ENCODE measurements at places on chromosomes 6 and 20.

- no peak for DNase-seq
Observed at GRCh38 chr20:54026295-54027064, 43.9 kb downstream of the BCAS1 start.

GRCh38 chr6:44133003-44133931 is 5.9 kb downstream of the TMEM63B start:
- DNase-seq, result peak; percentile 67

GRCh38 chr6:41352907-41353306 is 17.5 kb downstream of the NCR2 start:
- no peak for DNase-seq

- no peak for DNase-seq
Observed at GRCh38 chr20:51831866-51832265, 29.5 kb upstream of the SALL4 start.

DNA sequence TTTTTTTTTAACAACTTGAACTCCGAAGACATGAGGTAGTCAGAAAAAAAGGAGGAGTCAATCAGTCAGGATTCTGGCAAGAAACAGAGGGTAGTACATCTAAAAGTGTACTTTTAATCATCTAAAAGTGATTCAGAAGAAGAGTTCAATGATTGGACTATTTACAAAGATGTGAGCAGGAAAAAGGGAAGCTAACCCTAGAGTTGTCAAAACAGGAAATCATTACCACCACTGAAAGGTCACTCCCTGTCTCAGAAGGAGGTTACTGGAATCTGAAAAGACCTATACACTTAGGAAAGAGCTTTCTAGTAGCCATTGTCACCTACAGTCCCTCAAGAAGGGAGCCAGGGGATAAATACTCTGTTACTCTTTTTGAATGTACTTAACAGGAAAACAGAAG is 16.7 kb upstream of the LMBRD1 start:
- DNase-seq, result no peak

DNA sequence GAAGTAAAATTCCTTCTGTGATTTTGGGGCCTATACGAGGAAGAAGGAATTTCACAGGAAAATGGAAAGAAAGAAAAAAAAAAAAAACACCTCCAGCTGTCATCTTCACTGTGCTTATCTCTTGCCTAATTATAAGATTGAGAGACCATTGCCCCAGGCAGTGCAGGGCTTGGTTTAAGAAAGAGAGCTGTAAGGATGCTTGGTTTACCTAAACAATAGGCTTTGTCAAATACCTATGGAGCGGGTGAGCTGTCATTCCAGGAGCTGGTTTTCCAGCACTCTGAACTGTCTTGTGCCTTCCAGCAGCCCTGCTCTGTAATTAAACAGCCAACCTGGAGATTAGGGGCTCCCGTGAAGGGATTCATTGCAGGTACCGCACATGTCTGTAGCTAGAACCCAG is 137.8 kb downstream of the EDN3 start:
- peak; percentile 41 for DNase-seq

GRCh38 chr20:10863337-10864060 is 189.7 kb upstream of the JAG1 start:
- no peak for DNase-seq

- peak; percentile 43 for DNase-seq
Observed at GRCh38 chr20:58515233-58516212, at the start of gene APCDD1L. Gene APCDD1L (minus strand): TSS chr20:58515399. CDS start chr20:58514707, 692 bp downstream.

DNA sequence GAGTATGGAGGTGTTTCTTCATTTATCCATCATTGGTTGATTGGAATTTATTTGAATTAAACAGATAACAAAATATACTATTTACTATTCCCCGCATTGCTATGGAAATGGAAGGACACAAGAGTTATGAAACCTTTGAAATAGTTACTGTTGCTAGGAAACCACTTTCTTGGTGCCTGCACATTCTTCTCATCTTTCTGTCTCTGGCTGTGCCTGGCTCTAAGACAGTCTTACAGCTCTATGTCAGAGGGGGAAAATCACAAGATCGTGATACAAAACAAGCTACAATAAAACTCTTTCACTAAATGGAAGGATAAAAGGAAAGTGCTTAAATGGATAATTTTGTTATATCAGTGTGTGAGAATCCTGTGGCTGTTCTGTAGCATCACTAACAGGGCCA is 453.0 kb downstream of the LMBRD1 start:
- DNase-seq, result no peak

GRCh38 chr6:161268531-161269210 is 5.2 kb downstream of the AGPAT4 start:
- no peak for DNase-seq

DNA sequence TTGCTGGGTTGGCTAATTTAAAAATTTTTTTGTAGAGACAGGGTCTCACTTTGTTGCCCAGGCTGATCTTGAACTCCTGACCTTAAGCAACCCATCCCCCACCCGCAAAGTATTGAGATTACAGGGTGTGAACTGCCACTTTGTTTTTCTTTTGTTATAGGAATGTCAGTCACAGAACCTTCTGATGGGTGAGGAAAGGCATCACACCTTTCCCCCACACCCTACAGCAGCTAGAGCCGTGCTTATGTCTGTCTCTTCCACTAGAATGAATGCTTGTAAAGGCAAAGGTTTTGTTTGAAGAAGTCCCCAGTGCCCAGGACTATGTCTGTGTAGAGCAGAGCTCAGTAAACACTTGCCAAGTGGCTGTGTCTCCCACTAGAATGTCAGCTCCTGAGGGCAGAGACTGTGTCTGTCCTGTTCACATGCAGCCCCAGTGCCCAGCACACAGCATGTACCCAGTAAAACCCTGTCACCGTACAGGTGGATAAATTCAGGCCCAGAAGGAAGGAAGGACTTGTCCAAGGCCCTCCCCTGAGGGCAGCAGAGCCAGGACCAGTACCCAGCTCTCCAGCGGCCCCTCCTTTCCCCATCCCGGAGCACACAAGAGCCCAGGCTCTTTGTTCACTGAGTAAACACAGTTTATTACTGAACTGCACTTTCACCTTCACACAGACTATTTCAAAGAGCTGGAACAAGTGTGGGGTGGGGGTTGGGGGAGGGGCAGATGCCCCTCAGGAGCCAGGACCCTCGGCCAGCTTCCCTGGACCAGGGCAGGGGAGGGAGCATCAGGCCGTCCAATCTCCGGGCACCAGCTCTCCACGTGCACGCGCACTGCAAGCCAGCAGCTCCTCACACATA is 26.4 kb downstream of the COX4I2 start:
- no peak for DNase-seq

- DNase-seq, result no peak
Observed at GRCh38 chr6:168920289-168920688, 333.4 kb downstream of the THBS2 start.

DNA sequence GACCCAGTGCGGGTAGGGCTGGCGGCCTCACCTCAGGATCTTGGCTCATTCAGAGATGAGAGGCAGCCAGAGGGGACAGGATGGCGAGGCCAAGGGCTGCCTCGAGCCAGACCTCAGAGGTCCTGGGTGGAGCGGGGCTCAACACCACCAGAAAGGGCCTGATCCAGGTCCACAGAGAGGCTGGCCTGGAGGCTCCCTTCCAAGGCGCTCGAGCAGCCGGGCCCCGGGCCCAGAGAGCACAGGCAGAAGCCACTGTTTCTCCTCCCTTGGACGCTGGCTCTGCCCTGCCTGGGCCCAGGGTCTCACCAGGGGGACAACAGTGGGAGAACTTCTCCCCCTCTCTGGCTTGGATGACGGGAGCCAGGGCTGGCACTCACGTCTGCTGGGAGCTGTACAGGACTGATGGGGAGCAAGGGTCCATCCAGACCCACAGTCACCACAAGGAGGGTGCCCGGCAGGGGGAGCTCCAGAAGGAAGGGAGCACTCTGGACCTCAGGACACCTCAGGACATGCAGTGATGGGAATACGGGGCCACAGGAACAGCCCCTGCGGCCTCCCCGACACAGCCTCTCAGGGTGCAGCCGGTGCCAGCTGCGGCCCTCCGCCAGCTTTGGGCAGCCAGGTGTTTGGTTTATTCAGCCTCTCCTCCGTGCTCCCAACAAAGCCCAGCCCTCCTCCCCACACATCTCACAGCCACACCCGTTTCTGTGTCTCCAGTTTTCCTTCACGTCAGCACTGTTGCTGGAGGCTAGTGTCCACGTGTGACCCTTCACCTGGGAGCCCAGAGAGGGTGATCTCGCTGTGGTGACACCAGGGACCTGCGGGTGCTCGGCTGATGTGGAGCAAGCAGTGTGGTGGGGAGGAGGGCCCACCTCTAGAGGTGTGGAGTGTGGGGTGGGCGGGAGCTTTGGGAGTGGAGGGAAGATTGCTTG is 8.7 kb downstream of the RPS21 start:
- no peak for DNase-seq

DNA sequence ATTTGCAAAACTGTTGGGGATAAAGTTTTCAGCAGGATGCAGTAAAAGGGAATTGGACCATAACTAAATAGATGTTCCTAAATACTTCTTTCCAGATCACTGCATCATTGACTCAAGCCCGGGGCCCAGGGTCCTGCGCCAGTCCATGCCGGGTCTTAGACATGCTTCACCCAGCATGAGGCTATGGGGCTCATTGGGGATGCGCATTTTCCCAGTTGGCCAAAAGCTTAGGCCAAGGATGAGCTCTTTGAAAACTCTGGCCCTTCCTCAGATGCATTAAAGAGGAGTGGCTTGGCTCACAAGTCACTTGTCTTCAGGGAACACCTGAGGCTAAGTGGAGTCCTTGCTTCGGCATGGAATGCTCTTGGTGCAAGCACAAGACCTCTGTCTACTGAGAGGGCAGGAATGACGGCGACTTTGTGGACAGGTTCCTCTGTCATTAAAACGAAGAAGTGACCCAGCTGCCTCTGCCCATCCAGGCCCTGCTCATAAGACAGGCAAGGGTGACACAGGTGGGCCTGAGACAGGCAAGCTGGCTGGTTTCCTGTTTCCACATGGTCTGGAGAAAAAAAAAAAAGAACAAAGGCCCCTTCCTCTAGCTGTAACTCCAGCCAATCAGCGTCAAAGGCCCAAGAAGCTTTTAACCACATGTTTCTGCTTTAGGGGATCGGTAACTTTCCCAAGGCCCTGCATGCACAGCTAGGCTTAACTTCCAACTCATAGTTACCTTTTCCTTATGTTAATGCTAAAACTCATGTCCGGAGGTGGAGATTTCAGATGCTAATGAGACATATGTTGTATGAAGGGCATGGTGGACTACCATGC is 81.4 kb upstream of the CDH4 start:
- peak; percentile 79 for DNase-seq

DNA sequence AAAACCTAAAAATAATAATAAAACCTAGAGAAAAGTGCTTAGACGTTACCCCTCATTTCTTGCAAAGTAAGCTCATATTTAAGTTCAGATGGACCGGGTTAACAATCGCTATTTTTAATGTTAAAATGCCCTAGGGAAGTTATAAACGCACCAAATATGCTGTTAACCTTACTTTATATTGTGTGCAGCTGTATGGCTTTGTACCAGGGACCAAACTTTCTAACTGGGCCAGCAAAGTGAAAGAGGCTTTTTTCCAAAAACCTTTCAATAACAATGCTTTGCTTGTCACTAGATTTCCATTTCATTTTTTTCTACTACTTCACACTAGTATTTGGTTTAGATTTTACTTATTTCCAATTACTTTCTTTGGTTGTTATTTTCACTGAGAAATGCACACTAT is 248.5 kb downstream of the FOXC1 start:
- no peak for DNase-seq

DNA sequence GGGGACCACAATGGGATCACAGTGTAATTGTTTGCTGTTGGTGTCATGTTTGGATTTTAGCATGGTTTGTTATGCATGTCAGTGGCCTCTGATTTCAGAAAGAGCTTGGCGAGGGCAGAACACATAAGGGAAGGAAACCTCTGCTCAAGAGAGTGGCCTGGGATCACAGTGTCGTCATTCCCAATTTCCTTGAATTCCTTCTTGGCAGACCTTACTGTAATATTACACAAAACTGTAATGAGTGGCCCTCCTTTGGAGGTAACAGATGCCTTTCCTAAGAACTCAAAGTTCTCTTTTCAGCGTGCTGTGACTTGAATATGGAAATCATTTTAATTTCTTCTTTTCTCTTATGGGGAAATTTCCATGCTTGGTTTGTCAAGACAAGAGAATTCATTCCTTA is 46.9 kb downstream of the JAG1 start:
- DNase-seq, result no peak

DNA sequence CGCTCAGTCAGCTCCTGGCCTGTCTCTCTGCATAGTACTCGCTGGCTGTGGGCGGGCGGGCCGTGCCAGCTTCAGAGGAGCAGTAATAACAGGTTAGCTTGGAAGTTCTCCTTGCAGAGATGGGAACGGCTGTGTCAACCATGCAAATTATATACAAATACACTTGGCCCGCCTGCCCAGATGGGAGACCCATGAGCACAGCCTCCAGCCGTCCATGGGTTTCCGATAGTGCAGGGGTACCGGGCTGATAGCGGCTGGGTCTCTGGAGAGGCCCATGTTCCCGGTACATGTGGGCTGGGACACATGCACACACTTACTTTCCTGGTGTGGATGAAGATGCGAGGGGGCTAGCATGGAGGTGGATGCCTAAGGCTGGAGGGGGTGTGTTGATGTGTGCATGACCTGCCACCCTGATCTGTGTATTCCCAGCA is 12.8 kb upstream of the ZNF831 start:
- no peak for DNase-seq

DNA sequence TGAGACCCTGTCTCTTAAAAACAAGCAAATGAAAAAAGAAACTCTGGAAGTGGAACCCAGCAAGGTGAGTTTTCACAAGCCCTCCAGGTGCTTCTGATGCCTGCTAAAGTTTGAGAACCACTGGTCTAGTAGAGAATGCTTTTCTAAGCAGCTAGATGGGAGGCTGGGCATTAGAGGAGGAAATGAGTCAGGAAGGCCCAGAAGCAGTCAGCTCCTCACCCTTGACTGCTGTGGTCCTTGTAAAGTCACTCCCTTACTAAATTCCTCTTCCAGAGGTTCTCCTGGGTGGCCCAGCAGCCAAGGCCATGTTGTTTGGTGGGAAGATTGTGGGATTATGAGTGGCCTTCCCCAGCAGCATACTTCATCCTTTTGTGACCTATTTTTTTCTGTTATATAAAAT is 52.0 kb upstream of the FYN start:
- DNase-seq, result no peak

DNA sequence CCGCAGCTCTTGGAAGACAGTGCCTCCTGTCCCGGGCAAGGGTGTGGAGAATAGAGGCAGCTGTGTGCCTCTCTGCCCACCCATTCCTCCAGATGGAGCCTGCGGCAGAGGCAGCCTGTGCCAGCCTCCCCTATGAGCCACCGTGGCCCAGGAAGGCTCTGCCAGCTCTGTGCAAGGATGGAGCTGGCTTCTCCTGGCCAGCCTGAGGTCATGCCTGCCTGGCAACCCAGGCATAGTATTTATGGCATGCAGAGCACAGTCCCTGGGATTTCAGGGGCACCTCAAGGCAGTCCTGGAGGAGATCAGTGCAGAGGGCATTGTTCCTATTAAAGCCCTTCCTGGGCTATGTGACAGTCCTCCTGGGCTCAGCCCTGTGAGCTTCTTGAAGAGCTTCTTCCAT is 1.5 kb downstream of the EPB41L1 start:
- DNase-seq, result no peak
